ENCODE measurements at places on chromosomes 4 and X.

DNA sequence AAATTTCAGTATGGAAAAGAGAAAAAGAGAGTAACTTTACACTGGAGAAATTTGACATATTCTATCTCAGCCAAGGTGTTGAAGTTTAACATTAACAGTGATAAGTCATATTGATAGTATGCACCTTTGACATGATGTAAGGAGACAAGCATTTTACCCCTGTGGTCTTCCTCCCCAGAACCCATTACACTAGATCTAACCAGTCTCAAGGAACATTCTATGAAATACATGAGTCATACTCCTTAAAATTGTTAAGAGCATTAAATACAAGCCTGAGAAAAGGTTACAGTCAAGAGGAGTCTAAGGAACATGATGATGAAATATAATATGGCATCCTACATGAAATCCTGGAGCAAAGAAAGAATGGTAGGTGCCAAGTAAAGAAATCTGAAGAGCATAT, 1151.3 kb upstream of the IGFBP7 start:
- DNase-seq, result no peak

DNA sequence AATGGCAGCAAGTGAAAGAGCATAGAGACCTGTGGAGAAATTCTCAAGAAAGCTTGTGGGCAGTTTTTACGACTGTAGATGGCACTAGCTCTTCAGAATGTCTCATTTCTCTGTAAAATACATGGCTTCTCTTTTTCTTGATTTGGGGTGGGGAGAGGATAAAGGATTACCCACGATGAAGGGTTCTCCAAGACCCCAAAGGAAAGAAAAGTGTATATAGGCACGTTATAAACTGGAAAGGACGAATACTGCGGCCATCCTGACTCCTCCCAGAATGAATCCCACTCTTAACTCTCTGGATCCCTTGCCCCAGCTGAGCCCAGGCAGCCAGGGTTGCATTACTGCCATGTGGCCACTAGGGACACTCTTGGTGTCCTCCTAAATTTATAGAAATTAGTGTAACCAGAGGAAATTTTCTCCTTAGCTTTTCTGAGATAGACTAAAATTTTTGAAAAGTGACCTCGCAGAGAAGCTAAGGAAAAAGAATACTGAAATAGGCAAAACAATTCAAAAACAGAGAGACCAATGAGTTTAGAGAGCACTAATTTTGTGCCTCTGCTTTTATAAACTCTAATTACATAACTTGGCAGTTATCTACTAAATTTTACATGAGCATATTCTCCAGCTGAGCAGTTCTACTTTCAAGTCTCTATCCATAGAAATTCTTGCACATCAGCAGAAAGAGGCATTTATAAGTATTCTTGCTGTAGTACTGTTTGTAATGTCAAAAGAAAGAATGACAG, 37.8 kb upstream of the PCDH19 start:
- peak; percentile 80 for DNase-seq

GRCh38 chr4:153374442-153374841, 30.0 kb downstream of the MND1 start:
- DNase-seq, result no peak

DNA sequence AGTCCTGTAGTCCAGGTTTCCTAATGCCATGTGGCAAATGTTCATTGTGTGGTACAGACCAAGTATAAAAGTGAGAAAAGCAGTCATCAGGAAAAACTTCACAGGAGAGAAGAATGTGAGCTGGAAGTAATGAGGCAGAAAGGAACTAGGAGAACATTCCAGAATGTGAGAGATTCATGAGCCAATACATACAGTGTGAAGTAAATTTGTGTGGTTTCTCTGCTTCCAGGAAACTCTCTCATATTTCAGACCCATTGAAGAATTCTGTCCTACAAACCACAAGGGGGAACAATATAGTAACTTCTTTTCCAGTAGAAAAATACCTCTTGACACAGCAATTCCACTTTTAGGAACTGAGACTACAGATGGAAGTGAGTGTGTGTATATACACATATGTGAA, 136.5 kb downstream of the RNF150 start:
- DNase-seq, result no peak

GRCh38 chr4:124933521-124933920, 221.0 kb upstream of the ANKRD50 start:
- DNase-seq, result no peak

- no peak for DNase-seq
Measured at GRCh38 chr4:169682372-169683047, 62.1 kb downstream of the CLCN3 start.

DNA sequence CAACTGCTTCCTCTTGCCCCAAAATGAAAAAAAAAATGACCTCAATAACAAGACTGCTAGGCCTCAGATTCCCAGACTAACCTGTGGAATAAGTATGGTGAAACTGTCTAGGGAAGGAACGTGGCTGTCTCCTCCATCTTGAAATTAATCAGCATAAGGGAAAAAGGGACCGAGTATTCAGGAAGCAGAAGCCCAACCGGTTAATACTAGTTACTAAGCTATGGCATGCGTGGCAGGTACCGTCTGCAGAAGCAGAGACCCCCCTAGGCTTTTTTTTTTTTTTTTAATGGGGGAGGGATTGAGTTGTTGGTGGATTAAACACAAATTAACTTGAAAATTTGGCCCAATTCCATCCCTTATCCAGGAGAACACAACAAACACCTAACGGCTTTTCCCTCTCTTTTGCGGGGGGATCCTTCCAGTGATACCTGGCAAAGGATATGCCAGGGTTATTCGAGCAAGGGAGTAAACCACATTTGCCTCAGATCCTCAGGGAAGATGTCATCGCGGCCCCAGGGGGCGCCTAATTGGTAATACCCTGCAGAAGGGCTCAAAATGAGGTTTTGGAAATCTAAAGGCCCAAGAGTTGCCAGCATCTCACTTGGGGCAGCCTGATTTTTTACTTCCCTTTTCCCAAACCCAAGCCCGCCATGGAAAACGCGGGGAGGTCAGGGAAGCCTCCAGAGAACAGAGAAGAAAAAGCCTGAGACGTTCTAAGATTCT, 893 bp downstream of the RLIM start:
- DNase-seq, result peak; percentile 31

- DNase-seq, result no peak
Measured at GRCh38 chr4:14562901-14563300, 439.4 kb upstream of the CPEB2 start.

- DNase-seq, result no peak
Measured at GRCh38 chr4:149595500-149595899, 220.1 kb downstream of the IQCM start.

DNA sequence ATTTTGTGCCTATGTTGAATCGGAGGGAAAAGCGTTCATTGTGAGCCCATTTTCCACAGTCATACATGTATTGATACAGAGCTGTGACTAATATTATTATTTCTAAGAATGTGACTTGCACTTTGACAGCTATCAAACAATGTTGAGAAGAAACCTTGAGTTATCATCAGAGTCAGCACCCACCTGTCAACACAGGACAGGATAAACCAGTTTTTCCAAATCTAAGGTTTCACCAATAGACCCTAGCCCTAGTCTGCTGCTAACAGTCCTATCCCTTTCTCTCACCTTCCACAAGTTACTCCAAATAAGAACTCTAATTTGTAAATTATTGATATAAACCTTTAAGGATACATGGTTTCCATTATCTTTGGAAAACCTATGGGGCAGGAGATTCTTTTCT, 47.7 kb upstream of the DHX15 start:
- no peak for DNase-seq

DNA sequence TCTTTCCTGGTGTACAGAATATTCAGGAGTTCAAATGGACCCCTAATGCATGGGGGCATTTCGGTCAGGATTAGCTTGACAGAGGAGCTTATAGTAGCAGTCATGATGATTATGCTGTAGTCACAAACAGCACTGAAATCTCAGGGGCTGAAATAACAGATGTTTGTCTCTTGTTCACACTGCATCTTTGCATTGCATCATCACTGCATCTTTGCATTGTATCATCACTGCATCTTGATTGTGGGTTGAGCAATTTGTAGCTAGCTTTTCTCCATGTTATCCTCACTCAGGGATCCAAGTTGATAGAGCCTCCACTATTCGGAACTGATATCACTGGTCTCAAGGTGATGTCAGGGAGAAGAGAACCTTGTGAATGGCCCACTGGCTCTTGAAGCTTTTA, 160.9 kb downstream of the GATB start:
- no peak for DNase-seq

DNA sequence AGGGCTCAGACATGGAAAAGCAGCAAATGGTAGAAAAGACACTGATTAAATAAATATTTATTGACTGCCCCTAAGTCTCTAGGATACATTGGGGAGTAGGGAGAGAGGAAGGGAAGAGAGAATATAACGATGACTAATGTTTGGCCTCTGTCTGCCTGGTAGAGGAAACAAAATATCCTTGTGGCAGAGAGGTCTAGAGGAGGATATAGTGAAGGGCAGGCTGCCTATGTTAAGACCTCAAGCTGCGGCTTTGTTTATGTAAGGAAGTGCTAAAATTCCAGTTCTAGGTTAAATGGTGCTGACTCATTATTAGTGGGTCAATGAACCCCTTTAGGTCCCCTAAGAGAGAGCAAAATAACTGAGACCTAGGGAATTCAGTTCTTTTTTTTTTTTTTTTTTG, 427.3 kb upstream of the FTHL17 start:
- DNase-seq, result no peak

DNA sequence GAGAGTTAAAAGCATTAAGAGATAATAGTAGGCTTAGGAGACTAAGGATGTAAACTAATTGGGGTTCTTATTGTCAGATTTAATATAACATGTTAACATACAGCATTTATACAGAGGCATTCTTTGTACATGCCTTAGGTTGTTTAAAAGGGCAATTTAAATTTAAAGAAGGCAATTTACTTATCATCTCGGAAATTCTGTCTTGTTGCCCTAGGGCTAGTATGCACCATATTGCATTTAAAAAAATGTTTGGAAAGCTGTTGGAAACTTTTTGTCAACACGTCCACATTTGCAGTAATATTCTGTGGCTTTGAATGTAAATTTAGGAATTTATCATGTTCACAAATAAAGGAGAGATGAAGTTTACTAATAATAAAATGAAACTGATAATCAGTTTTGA, 25.5 kb downstream of the GALNT7 start:
- DNase-seq, result no peak

DNA sequence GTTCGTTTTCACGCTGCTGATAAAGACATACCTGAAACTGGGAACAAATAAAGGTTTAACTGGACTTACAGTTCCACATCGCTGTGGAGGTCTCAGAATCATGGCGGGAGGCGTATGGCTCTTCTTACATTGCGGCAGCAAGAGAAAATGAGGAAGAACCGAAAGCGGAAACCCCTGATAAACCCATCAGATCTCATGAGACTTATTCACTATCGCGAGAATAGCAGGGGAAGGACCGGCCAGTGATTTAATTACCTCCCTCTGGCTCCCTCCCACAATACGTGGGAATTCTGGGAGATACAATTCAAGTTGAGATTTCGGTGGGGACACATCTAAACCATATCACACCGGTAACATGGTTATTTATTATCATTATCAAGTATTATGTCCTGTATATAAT, 2204.5 kb downstream of the ARAP2 start:
- DNase-seq, result no peak

- peak; percentile 85 for DNase-seq
Measured at GRCh38 chr4:154004507-154005170, 215.8 kb upstream of the SFRP2 start.

DNA sequence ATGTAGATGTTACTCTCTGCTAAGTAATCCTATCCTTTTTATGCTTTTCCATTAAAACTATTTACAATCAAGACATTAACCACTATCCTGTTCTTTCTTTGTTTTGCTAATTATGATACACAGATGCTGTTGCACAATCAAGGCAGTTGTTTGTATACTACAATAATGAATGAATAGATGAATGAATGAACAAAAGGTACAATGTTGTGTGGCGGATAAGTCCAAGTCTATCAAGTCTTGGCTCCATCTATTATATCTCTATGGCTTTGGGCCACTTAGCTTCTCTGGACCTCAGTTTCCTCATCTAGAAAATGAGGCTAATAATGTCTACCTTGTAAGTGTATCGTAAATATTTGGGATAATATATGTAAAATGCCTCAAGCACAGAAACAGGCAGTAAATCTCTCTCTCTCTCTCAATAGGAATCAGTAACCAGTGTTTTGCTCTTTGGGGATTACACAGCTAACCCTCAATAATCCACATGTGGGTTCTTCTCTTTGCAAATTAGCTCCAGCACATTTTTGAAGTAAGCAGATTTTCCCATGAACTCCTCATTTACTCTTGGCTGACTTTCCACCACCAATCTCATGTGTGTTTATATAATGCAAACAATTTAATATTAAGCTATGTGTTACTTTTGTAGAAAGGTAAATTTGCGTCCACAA, 27.8 kb upstream of the TSPAN5 start:
- DNase-seq, result no peak

GRCh38 chrX:26387906-26388305, 171.9 kb downstream of the MAGEB5 start:
- DNase-seq, result no peak

- no peak for DNase-seq
Measured at GRCh38 chr4:40910706-40911105, 161.0 kb downstream of the NSUN7 start.

GRCh38 chrX:73457306-73457705, 10.5 kb downstream of the CDX4 start:
- no peak for DNase-seq

- no peak for DNase-seq
Measured at GRCh38 chrX:34560180-34560579, 96.9 kb downstream of the TMEM47 start.

GRCh38 chr4:139839403-139840031, 173.9 kb downstream of the MGST2 start:
- DNase-seq, result no peak

- DNase-seq, result no peak
Measured at GRCh38 chr4:19195696-19196095, 1056.0 kb upstream of the SLIT2 start.

- DNase-seq, result no peak
Measured at GRCh38 chrX:24444645-24445044, 20.4 kb upstream of the PDK3 start.

GRCh38 chr4:85790582-85790981, 315.6 kb downstream of the ARHGAP24 start:
- DNase-seq, result no peak

DNA sequence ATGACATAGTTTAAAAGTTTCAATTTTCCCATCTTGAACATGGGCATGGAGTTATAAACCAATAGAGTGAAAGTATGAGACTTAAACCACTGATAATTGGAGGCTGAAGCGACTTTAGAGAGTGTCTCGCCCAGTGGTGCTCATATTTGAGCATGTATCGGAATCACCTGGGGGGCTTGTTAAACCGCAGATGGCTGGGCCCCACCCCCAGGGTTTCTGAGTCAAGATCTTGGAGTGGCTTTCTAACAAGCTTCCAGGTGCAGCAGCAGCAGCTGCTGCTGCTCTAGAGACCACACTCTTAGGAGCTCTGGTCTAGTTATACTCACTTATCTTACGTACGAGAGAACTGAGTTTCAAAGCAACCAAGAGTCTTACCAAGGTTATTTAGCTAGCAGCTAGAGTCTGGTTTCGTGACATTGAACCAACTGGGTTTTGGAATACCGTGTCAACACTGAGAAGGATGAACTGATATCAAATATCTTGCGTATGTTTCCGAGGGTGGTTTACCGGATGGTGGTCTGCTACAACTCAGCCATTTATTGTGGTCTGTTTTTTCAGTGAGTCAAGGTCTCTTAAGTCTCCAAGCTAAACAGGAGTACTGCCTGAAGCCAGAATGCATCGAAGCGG, 5.9 kb downstream of the PHEX start:
- DNase-seq, result no peak

Data from right hindlimb (tissue), 1 donor.